Stomach (tissue), 19 donors: ENCODE measurements at places on chromosomes 1 and 21. TPM values are rescaled to one million over a fixed set of nuclear protein-coding genes. Genes with fewer than 3 reads are reported as not detected.

The TMEM269 gene
- total RNA-seq: not detected

The PHC2 gene
- 123 TPM for total RNA-seq

DNA sequence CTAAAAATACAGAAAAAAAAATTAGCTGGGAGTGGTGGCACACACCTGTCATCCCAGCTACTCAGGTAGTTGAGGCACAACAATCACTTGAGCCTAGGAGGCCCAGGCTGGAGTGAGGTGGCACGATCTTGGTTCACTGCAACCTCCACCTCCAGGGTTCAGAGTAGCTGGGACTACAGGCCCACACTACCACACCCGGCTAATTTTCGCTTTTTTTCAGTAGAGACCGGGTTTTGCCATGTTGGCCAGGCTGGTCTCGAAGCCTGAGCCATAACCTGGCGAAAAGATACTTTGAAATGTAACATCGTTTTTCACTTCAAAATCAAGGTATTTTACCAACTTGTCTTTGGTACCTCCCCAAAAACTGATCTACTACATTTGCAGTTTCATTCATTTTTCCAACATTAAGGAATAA lies 6.1 kb downstream of the GAS5 start:
- DNase-seq: no peak

- no peak for DNase-seq
Observed at GRCh38 chr21:26572076-26572701, 897 bp downstream of the CYYR1 start.

DNA sequence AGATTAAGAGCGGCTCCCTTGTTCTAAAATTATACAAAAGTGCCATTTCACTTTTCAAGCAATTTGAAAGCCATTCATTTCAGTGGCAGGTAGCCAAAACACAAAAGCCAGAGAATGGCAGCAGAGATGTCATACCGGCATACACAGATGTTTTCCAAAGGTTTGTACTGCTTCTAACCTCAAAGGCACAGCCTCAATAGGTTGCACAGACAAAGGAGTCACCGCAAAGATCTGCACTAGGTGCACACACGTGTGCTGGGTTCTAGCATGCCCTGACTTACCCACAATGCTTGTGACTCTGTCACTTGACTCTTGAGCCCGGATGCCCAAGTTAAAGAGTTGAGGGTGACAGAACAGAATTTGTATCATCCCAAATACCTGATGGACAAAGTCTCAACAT lies 448.9 kb upstream of the ADGRL2 start:
- DNase-seq: no peak

DNA sequence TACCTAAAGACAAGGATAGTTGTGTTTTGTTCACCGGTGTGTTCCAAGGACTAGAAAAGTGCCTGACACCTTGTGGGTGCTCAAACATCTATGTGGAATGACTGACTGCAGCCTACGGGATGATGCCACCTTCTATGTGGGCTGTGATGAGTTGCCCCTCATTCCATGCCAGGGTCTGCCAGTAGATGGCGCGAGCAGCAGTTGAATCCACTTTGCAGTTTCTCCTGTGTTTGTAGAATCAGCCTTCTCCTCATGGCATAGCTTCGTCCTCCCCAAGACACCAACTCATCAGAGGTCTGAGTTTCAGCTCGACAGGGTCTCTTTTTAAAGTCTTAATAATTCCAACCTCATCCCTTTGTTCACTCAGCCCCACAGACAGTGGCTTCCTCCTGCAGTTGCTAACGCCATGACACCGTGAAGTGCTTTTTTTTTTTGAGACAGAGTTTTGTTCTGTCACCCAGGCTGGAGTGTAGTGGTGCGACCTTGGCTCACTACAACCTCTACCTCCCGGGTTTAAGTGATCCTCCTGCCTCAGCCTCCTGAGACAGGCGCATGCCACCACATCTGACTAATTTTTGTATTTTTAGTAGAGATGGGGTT lies 133.7 kb downstream of the CAPN8 start:
- peak; percentile 75 for DNase-seq

DNA sequence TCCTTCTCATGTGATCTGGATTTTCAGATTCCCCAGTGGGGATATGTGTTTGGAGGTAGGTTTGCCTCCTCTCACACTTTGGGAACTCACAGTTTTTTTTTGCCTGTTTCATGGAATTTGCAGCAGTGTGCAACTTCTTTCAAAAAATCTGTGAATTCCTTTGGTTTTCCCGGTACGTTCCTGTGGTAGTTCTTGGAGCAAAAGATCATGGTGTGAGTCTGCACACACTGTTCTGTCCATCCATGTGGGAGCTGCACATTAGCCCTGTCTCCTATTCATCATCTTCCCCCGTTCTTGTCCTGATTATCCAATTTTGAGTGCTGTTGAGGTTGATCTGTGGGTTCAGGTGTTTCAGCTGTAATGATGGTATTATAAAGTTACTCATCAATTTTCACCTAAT lies 30.3 kb upstream of the TACSTD2 start:
- DNase-seq: no peak
